ENCODE measurements at places on chromosomes 1 and 21.

DNA sequence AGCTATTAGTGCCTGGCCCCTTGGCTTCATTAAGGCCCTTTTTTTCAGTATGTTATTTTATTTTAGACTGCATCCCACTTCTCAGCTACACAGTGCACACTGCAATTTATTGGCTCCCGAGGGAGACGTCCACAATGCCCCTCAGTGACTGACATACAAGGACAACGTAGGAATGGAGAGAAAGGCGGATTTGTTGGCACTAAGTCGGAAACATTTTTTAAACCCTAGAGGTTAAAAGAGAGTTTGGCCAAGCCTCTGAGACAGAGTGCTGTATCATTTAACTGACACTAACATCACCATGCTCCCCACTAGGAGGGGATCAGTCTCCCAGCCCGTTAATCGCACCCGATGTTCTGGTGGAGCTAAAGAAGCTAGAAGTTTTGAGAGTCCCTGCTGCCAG, 45.7 kb upstream of the FOXD3 start:
- no peak for DNase-seq

DNA sequence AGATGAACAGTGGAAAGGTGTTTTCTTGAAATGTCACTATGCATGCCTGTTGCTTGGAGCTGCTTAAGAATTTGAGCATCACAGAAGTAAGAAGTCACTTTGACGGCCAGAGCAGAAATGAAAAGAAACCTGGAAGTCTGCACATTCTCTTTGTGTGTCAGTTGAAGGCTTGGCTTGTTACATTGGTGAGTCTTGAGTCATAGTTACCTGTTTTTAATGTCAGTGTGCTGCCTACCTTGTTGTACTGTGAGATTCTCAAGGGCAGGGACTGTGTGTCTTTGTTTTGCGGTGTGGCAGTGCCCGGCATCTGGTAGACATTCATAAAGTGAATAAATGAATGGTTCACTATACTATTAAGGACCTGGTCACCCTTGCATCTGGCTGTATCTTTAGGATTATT, 9.9 kb downstream of the OTUD3 start:
- no peak for DNase-seq

- DNase-seq: no peak
Observed at GRCh38 chr1:246365708-246366107, 141.4 kb downstream of the SMYD3 start.

GRCh38 chr1:118201524-118201923, 16.5 kb upstream of the SPAG17 start:
- no peak for DNase-seq

DNA sequence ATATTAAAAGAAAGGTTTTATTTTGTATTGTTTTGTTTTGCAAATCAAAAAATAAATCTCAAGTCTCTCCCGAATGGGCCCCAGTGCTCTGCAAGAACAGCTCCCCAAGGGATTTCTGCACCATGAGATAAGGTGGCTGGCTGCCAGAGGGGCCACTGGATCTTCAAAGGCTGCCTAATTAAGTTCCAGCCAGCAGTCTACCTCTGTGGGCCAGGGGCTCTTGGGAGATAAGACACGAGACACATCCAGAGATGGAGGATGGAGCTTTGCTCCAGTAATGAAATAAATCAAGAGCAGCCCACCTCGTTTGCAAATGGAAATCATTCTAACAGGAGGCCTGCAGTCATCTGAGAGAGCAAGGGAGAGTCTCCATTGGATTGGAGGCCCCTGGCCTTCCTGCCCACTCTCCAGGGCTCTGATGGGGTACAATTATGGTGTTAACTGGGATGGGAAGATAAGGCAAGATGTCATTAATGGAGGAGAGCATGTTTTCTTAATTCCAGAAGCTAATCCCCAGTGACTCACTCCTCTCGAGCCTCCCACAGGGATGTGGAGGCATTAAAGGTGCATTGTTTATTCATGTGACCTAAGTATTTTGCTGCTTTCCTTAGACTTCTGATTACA, 155.2 kb upstream of the KAZN start:
- DNase-seq: no peak

- no peak for DNase-seq
Observed at GRCh38 chr1:42613803-42614131, 44.5 kb upstream of the PPIH start.
